ENCODE measurements at places on chromosomes 12 and 14. TPM values are rescaled to one million over a fixed set of nuclear protein-coding genes. Genes with fewer than 3 reads are reported as not detected.
A peak's percentile ranks its signal among the peaks of the same experiment; 100 is the strongest.

GRCh38 chr12:91947459-91947858 is 198.2 kb downstream of the BTG1 start:
- no peak for DNase-seq

DNA sequence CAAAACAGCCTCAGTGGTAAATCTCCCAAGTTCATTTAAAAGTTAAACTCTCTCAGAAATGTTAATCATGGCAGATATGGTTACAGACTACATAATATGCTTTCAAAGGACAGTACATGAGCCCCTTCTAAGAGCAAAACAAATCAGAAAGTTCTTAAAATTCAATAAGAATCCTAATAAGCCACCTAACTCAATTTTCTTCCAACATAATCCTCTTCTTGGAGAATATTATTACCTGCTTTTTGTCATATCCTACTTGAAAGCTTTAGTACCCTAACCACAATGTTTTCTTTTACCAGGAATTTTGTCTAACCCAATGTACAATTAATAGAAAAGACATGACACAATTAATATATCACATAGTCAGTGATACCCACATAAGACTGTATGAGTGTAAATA is 236.5 kb upstream of the ATP2B1 start:
- no peak for DNase-seq

The SLC38A4 gene
- 8.8 TPM for total RNA-seq

DNA sequence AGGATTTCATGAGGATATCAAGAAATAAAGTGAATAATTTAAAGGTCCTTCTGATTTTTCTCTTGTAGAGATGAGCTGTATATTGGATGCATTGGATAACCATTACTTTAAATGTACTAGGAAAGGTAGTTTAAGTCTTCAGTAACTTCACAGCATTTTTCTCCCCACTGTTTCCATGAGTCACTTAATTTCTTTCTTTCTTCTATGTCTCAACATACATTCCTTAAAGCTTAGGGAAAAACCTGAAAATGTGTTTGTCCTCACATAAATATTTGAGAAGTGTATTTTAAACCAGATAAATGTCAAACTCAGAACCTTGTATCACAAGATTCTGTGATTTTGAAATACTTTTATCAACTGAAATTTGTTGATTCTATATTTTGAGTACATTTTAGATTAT is 1970.2 kb upstream of the FLRT2 start:
- DNase-seq: no peak

DNA sequence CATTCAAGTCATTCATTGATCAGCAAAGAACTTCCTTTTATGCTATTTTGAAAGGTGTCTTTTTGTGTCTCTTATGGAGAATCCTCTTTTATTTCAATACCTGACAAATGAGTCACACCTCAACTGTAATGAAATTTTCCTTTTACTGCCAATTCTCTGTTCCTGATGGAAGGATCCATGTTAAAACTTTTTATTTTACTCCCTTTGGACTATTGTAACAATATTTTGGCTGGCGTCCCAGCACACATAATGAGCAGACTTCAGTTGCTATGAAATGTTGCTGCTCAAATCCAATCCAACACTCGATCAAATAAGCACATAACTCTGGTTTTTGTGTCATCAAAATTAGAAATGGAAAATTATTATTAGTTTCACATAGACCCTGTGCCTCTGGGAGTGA is 21.9 kb upstream of the SLC15A5 start:
- DNase-seq: no peak

DNA sequence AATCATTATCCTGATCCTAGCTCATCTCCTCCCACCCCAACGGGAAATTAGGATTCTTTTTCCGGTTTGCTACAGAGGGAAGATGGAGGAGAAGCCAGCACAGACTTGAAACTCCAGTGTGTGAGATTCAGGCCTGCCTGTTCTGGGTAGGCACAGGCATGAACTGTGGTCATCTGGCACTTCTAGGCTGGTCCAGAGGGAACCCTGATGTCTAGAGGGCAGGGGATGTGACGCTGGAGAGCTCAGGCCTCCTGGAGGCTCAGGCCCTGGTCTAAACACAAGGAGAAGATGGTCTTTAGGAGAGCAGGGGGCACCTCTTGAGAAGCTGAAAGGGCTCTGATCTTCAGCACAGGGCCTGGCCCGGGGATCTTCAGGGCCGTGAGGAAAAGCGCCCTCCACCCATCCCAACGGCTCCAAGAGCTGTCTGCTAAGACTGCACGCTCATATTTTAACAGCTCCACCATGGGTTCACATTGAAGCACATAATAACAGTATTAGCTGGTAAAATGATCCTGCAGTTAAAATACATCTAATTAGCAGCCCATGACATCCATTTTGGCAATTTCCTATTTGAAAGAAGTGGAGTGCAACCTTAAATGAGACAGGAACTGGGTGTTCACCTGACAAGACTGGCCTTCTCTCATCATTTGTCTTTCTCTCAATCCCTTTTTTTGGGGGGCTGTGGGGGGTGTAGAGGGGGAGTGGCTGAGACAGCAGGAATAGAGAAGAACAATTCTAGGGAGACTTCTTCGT is 35.4 kb downstream of the BCL11B start:
- DNase-seq: no peak

The BICDL1 gene
- total RNA-seq: 2.4 TPM

GRCh38 chr12:88433997-88434703 is 146.1 kb downstream of the KITLG start:
- no peak for DNase-seq

DNA sequence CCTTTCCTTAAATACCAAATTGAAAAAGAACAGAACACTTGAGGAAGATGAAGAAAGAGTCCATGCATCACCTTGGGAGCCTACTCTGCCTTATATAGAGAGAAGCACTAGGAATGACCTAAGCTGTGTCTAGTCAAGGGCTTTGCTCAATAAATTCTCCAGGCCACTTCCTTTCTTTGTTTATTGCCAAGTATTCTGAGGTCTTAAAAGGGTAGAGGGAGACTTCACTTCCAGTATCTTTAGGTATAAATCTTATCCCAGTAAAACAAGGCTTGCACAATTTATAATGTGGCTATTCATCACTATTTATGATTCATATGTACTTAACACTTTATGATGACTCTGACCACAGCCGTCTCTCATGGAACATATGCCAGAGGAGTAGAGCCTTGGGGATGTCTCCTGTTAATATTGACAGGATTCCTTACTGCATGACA is 85.1 kb upstream of the ARHGAP5 start:
- no peak for DNase-seq

The SERPINA1 gene
- 1.9 TPM for total RNA-seq

GRCh38 chr14:37834275-37834674 is 238.8 kb downstream of the TTC6 start:
- no peak for DNase-seq

The PRR4 gene
- total RNA-seq: 4.4 TPM

DNA sequence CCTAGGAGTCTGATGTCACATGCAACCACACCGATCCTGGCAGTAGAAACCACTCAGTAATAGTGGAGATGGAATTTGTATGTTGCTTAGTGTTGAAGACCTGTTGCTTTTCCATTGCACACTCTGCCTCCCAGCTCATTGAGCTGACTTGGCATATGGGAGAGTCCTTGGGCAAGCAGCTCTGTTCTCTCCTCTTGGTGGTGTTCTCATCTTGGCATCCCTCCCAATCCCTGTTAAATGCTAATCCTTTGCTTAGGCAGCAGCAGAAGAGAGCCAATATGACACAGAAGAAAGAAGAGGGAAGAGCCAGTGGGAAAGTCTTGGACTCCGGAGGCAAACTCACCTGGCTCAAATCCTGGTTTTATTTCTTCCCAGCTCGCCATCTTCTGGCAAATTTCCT is 178.0 kb upstream of the CAND1 start:
- no peak for DNase-seq

DNA sequence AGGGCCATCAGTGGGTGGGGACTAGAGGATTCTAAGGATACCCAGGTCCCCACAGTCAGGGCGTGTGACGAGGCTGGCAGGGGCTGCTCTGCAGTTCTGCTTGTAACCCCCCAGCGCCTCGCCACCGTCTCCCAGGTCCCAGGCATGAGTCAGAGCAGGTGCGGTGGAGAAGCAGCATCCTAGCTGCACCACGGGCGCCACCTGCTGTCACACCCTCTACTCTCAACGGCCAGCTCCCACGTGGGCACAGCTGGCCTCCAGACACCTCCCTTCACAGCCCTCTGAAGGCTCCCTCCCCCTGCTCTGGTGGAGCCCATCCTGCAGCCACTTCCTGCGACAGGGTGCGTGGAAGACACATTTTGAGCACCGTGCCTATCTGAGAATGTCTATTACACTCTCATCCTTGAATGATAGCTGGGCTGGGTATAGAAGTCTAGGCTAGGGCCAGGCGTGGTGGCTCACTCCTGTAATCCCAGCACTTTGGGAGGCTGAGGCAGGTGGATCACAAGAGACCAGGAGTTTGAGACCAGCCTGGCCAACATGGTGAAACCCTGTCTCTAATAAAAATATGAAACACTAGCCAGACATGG is 6.9 kb upstream of the NUDT14 start:
- no peak for DNase-seq

- peak; percentile 7 for DNase-seq
These were observed 412 bp upstream of the SNW1 start for GRCh38 chr14:77761205-77761931.

GRCh38 chr14:45558183-45558582 is 305.2 kb upstream of the MIS18BP1 start:
- DNase-seq: no peak

GRCh38 chr14:38197784-38198335 is 9.8 kb upstream of the SSTR1 start:
- DNase-seq: no peak

DNA sequence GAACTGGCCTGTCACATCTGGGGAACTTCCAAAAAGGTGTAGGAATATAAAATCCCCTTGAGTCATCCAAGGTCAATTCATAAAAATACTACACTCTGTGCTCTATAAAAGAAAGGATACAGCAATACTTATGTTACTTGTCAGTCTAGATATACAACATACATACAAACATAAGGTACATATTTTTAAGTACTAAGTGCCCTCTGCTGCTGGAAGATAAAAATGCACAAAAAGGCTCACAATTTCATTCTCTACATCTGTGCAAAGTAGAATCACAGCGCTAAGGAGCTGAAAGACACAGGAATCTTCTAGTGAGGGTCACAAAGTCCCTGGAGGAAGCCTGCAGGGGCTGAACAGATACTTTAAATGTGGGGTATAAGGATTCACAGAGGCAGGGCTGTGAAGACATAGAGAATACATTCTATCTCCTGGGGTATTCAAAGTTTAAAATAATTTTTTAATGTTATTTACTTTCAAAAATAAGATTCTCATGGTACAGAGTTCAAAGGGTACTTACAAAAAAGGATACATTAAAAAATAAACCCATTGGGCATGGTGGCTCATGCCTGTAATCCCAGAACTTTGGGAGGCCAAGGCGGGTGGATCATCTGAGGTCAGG is 10.2 kb upstream of the GOLGA5 start:
- DNase-seq: peak; percentile 42

The LRP1-AS gene
- not detected for total RNA-seq

- DNase-seq: no peak
These were observed 69.5 kb downstream of the CRADD start for GRCh38 chr12:93746572-93747168.

DNA sequence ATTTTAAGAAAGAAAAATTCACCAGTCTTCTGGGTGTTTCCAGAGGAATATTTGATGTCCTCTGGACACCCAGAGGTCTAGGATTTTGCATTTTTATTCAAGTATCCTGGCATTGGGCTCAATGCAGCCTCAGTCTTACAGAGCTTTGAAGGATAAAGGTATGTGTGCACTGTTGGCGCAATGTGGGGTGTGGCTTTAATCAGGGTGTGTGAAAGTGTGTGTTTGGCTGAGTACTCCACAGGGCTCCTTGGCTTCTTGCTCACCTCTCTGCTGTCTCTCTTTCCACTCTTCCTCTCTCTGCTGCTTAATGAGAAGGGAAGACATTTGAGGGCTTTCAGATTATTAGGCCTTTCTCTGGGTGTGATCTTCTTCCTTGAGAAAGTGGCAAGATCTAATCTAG is 193.3 kb upstream of the CCND2 start:
- no peak for DNase-seq

The MYL6 gene
- total RNA-seq: 2,133 TPM

The ENTPD5 gene
- total RNA-seq: 21.3 TPM

DNA sequence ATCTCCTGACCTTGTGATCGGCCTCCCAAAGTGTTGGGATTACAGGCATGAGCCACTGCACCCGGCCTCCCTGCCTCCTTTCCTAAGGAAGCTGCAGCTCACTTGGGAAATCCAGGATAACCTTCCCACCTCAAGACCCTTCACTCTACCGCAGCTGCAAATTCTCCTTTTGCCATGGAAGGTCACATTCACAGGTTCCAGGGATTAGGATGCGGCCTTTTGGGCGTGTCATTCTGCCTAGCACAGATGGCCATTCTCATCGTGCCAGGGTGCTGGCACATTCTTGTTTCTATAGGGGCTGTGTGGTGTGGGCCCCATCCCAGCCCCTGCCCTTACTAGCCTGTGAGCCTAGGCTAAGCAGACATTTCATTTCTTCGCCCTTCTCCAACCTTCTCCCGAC is 219.9 kb downstream of the CHST11 start:
- no peak for DNase-seq

DNA sequence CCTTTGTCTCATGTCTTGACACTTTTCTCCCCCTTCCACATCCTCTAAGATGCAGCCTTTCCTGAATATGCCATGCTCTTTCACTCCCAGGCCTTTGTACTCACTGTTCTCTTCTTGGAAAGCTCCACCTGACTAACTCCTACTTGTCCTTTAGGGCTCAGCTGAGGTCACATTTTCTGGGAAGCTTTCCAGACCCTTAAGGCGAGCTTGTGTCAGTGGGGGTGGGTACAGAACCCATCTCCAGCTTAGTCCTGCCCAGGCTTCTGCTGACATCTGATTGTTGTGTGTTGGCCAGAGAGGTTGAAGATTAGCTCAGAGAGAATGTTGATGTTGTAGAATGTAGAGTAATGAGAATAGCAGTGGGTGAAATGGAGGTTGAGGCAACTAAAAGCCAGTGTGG is 2.9 kb upstream of the TSFM start:
- no peak for DNase-seq

The NTS gene
- 27.4 TPM for total RNA-seq

The AGAP2 gene
- total RNA-seq: 1.4 TPM

DNA sequence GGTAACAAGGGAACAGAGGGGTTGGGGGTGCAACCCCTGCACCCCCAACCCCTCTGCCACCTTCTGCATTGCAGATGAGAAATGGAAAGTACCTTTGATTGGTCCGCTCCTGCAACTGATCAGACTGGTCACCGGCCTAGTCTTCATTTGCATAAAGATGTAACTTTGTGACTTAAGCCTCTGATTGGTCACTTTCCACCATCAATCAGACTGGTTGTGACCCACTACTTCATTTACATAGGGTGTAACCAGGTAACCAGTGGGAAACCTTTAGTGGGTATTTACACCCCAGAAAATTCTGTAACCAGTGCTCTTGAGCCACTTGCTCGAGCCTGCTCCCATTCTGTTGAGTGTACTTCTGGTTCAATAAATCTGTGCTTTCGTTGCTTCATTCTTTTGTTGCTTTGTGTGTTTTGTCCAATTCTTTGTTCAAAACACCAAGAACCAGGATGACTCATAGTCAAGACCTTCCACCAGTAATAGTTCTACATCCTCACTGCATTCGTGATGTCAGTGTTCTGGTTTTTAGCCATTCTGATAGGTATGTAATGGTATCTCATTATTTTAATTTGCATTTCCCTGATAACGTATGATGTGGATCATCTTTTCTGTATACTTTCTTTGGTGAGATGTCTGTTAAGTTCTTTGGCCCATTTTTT is 30.8 kb downstream of the LEMD3 start:
- no peak for DNase-seq

Measured in urinary bladder (tissue), 4 donors.